Stimulated activated CD4-positive, alpha-beta T cell treated with anti-CD3 and anti-CD28 coated beads, Interleukin-15, amount 100 ng/mL, for 1 hour (primary cell): ENCODE measurements at places on chromosomes 1 and 21.
A peak's percentile ranks its signal among the peaks of the same experiment; 100 is the strongest.

- no peak for DNase-seq
Observed at GRCh38 chr1:209672705-209673630, 2.2 kb upstream of the G0S2 start.

- no peak for DNase-seq
Observed at GRCh38 chr1:19651141-19651737, 7.1 kb downstream of the NBL1 start.

GRCh38 chr1:155003227-155003765, 694 bp downstream of the ZBTB7B start:
- DNase-seq, result no peak

DNA sequence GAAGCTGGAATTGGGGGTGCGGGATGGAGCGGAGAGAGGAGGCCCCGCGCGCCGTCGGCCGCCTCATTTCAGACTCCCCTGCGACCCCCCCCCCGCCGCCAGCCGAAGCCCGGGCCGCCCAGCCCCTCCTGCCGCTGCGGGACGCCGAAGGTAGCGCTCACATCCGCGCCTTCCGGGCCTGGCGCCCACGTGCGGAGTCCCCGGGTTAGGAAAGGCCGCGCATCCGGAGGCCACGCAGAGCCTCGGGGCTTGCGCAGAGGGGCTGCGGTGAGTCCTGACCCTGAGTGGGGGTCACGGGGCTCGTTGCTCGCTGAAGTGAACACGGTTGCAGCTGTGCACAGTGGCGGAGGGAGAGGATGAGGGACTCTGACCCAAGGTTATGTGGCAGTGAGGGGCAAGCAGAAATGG, 552 bp upstream of the ZNF496 start:
- DNase-seq, result peak; percentile 4

DNA sequence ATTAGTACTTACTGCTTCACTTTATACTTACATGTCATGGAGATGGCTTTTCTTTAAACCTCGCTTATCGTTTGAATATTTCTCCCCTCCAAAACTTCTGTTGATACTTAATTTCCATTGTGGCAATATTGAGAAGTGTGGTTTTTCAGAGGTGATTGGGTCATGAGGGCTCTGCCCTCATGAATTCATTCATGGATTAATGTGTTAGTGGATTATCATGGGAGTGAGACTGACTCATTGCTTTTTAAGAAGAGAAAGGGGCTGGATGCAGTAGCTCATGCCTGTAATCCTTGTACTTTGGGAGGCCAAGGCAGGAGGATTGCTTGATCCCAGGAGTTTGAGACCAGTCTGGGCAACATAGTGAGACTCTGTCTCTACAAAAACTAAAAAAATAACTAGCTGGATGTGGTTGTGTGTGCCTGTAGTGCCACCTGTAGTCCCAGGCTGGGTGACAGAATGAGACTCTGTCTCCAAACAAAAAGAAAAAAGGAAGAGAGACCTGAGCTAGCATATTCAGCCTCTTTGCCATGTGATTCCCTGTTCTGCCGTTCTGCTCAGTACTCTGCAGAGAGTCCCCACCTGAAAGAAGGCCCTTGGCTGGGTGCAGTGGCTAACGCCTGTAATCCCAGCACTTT, 30.2 kb downstream of the RABGAP1L start:
- DNase-seq, result no peak

- no peak for DNase-seq
Observed at GRCh38 chr1:211965108-211965805, 70.1 kb downstream of the INTS7 start.

DNA sequence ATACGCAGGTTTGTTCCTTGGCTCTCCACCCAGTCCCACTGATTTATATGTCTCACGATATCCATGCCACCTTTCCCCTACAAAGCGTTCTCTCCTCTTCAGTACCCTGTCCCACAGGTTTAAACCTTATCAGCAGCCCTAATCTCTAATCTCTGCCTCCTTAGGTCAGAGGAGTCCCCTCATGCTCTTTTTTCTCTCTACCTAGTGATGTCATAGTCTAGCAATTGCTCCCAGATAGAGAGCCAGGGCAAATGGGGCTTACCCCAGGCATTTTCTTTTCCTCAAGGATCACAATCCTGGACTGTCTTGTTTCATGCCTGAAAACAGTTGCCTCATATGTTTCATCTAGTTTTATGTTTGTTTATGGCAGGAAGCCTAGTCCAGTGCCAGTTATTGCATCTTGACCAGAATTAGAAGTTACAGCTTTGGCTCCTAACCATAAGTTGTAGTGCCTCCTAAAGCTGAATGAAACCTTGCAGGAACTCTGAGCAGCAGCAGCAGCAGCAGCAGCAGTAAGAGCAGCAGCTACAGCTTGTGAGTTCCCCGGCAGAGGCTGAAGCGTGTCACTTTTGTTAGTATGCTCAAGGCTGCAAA, 26.7 kb upstream of the TP53BP2 start:
- DNase-seq, result no peak

- DNase-seq, result peak; percentile 33
Observed at GRCh38 chr1:91404151-91405012, at the start of gene HFM1. Gene HFM1, minus strand, starts transcription at chr1:91404837. Its CDS starts 3,755 bp downstream, at chr1:91401082.

DNA sequence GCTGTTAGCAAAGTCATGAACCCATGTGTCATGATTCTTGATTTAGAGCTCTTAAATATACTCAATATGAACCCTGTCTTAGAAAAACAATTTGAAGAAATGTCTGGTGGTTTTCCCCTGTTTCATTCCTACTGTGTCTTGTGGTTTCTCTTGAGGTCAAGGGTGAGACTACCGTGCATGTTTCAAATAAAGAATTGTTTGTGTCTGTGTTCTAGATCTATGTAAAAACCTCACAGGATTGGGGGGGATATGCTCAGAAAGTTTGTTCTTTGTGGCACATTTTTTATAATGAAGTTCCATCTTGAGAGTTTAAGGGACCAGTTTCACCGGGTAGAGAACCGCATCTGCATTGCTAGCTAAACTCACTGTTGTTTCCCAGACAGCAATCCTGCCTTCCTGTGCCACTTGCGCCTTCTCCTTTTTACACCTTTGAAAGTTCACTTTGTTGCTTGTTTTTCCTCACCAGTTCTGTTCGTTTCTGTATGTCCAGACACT, 30.9 kb upstream of the CACYBP start:
- no peak for DNase-seq

- no peak for DNase-seq
Observed at GRCh38 chr1:50474859-50475809, 51.9 kb upstream of the DMRTA2 start.

DNA sequence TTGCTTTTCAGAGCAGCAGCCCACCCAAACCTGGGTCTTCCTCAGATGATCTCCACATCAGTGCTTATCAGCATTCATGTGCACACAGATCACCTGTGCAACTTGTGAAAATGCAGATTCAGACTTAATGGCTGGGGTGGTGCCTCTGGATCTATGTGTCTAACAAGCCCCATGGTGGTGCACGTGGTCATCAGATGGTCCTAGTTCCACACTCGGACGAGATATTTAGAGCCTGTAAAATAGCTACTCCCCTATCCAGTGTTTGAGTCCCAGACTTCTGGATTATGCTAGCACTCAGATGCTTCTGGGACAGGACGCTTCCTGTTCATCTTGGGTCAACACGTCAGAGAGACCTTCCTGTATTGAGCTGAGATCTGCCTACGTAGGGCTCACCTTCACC, 114.2 kb downstream of the LIPI start:
- no peak for DNase-seq

DNA sequence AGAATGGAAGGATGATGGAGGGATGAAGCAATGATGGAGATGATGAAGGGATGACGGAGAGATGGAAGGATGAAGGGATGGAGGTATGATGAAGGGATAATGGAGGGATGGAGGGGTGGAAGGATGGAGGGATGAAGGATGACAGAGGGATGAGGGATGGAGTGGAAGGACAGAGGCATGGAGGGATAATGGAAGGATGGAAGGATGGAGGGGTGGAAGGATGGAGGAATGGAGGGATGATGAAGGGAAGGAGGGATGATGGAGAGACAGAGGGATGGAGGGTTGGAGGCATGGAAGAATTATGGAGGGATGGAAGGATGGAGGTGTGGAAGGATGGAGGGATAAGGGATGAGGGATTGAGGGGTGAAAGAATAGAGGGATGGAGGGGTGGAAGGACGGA, 62.8 kb downstream of the KCNAB2 start:
- DNase-seq, result no peak

GRCh38 chr1:32339363-32339978, 3.4 kb upstream of the MARCKSL1 start:
- no peak for DNase-seq

DNA sequence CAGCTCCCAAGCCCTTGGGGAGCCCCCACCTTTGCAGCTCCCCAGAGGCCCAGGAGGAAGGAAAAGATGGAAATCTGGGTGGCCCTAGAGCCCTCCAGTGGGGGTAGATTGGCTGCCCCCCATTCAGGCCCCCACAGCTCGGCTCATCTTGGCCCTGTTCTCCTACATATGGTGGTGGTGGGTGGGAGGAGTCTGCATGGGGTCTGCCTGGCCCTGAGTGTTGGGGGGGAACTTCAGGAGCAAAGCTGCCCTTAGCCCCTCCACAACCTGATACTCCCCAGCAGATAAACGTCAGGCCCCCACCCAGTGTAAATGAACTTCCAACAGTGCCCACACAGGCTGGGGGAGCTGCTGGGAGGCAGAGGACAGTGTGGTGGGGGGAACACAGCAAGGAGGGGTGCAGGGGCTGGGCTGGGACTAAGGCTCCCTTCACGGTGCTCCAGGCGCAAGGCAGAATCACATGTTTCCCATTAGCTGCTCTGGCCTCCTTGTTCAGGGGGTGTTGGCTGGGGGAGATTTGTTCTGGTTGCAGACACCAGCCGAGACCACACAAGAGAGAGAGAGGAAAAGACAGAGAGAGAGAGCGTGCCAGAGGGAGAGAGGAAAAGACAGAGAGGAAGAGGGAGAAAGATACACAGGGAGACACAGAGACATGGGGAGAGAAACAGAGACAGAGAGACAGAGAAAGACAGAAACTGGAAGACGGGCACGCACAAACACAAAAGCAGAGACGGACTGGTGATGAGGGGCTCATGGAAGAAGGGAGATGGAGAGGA, 42.6 kb downstream of the AHDC1 start:
- no peak for DNase-seq

- DNase-seq, result no peak
Observed at GRCh38 chr21:29939104-29939923, 482 bp downstream of the GRIK1 start.

DNA sequence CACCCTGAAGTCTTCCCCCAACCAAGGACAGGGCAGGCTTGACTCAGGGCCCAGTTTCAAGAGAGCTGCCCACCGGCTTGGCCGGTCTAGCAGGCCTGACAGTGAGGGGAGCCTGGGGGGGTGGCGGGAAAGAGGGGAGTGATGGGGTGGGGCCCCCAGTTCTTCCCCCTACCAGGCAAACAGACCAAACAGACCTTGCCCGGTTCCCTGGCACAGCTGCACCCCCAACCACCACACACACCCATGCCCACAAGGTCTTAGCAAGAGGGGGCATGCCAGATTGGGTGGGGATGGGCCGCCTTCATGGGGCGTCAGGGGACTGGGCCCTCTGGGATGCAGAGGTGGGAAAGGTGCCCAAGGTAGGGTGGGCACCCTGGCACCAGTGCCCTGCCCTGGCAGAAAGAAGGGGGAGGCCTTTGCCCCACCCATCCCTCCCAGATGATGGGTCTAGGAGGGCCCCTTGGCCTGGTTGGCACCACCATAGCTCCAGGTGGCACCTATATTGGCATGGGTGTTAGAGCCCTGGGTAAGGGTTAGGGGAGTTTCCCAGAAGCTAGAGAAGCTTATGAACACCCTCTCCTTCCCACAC, 8.9 kb downstream of the ZBTB7B start:
- DNase-seq, result no peak

GRCh38 chr1:168917309-168917708, 188.3 kb upstream of the DPT start:
- DNase-seq, result no peak

- no peak for DNase-seq
Observed at GRCh38 chr1:15066191-15066590, 87.4 kb upstream of the TMEM51 start.

DNA sequence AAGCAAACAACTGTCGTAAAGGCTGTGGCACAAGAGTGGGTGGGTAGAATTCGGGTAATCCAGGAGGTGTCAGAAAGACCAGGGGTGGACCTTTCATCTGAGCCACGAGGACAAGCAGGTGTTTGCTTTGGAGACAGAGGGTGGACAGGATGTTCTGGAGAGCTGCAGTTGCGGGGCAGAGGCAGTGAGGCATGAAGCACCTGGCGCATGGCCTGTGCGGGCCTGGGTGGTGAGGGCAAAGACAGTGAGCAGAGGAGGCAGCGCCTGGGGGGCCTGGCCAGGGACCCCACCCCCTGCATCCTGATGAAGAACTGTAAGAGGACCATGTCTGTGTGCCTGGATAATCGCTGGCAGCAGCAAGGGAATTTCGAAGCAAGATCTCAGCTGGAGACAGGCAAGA, 24.9 kb downstream of the KIF26B start:
- no peak for DNase-seq

DNA sequence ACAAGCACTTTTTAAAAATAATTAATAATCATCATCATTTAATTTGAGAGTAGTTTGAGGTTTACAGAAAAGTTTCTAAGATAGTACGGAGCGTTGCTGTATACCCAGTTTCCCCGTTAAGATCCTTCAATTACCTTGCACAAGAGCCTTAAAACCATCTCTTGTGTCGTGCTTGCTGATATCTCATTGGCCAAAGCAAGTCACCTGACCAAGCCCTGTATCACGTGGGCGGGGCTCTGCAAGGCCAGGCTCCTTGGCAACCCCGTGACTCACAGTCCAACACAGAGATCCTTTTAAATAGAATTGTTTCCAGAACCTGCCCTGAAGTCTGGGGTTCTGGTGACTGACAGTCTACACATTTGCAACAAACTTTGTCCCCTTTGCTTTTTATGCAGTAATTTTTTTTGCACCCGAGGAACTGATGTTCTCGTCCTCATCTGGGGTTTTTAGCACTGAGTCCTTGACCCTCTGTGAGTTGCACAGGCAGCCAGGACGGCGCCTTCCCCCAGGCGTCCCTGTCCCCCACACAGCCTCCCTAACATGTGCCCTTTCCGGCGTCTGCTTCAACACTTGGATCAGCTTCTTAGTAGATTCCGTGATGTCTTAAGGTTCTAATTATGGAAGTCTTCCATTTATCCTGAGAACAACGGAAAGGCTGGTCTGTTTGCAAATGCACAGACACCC, 183.3 kb upstream of the TMEM51 start:
- no peak for DNase-seq

DNA sequence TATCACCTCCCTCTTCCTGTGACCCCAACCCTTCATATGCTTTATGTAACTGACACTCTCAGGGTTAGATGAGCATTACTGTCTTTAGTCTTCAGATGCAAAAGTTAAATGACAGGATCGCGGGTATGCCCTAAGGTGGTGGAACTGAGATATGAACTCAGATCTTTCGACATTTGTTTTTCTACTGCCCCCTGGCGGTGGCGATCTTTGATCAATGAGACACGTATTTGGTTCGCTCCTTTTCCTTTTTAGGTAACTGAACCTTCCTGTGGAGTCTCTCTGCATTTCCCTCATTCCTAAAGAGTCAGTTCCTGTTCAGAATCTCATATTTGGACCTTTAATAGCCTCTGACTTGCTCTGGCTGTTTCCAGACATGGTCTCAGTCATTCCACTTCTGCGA, 47.8 kb upstream of the ZP4 start:
- DNase-seq, result no peak

GRCh38 chr21:34973685-34974084, 75.4 kb downstream of the RUNX1 start:
- DNase-seq, result no peak
